Smooth muscle cell of the coronary artery (primary cell): ENCODE measurements at places on chromosomes 6 and 20. TPM values are rescaled to one million over a fixed set of nuclear protein-coding genes. Genes with fewer than 3 reads are reported as not detected.

Gene ELOVL2
- 0.12 TPM in 1 of 2 replicates, not detected in the other for total RNA-seq

Gene OXT
- total RNA-seq, result not detected in 2 replicates

Gene ROS1
- under 0.01 TPM in 2 replicates for total RNA-seq

Gene PDYN
- total RNA-seq, result not detected in 2 replicates

Gene HMGCLL1
- total RNA-seq, result not detected in 2 replicates

Gene PCIF1
- total RNA-seq, result 4.9 and 7.0 TPM in 2 replicates
